Endothelial cell (in vitro differentiated cells): ENCODE measurements at places on chromosomes 3 and 15.

DNA sequence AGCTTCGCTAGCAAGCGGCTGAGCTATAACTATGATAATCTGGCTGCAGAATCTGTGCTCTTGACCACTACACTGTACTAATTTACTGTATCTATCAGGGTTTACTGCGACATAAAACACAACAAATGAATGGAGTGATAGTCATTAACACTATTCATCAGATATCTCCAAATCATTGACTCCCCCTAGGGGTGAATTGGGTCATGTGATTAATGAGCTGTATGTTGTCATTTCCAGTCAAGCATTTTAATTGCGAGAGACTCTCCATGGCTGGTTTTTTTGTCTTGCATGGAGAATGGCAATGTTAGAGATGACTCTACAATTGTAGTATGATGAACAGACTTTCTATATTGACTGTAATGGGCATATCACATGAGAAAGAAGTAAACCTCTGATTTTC, 10.5 kb upstream of the TM4SF18 start:
- no peak for DNase-seq

- no peak for DNase-seq
Observed at GRCh38 chr3:3149560-3149959, 22.8 kb downstream of the TRNT1 start.

DNA sequence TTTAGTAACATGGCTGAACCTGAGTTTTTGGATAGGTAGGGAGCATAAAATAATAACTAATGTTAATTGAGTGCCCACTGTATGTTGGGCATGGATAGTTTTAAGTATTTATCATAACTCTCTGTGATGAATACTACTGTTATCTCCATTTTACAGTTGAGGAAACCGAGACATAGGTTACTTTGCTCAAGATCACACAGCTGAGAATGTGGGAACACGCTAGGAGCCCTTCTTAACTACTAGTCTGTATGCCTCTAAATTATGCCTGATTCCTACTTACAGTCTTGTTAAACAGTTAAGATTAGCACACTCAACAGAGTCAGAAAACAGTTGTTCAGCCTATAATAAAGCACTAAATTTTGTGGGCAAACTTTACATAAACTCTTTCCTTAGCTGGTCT, 2.0 kb upstream of the SIAH2 start:
- DNase-seq: no peak

DNA sequence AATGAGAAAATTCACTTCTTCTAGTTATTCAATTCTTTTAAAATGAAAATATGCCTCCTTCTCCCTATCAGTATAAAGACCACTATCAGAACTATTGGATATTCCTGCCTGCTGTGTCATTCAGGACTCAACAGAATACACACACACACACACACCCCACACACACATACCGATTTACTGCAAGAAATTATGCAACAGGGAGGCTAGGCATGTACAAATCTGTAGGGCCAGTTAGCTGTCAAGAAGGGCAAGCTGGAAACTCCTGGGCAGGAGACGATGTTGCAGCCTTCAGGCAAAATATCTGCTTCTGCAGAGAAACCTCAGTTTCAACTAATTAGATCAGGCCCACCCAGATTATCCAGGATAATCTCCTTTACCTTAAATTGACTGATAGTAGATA, 13.9 kb upstream of the RYR3 start:
- no peak for DNase-seq

DNA sequence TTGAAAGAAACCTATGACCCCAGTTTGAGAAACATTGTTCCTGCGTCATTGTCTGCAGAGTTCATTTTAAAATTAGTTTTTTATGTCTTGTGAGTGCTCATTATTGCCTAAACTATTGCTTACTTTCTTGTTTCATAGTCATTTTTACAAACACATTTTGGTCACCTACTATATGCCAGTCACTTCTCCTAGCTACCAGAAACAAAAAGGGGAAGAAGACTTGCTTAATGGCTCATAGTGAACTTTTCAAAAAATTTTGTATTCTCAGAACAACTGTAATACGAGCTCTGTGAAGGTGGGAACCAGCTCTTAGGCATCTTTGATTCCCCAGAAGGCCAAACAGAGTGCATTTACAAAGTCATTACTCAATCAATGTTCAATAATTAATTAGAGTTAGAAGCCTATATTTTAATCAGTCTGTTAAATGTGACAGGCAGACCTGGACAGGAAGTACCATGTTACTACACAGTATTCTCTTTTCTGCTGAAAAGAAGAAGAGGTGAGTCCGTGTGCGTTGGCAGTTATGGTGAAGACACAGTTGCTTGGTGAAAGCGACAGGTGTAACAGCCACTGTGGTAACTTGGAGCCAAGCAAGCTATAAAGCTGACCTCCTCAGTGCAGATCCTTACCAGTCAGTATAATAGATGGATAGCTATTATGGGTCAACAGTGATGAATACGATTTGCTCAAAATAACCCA, 46.6 kb downstream of the DPPA2 start:
- no peak for DNase-seq

GRCh38 chr3:112456147-112456546, 43.1 kb downstream of the BTLA start:
- DNase-seq: no peak
